ENCODE measurements at places on chromosomes 13 and 19.
A peak's percentile ranks its signal among the peaks of the same experiment; 100 is the strongest.

- no peak for DNase-seq
These were observed 35.1 kb downstream of the UBL3 start for GRCh38 chr13:29815336-29815735.

DNA sequence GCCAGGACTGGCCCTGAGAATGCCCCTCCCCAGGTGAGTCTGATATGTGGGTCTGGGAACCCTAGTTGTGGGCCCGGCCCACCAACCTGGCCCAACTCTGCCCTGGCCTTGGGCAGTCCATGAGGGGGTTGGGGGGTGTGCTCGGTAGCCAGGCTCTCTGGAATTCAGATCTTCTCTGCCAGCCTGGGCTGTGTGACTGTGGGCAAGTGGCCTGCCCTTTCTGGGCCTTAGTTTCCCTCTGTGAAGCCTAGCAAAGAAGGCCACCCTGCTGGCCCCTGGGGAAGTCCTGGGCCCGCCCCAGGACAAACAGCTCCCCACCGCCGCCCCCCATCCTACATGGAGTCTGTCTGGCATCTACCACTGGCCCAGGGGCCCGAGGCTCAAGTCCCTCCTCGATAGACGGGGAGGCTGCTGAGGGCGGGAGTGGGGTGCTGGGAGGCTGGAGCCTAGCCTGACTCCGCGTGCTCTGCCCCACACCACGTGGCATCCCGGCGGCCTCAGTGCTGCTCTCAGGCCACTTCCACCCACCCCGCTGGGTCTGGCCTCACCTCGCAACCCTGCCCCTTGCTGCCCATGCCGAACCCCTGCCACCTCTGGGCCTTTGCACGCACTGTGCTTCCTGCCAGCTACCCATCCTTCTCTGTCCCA is 8.3 kb upstream of the TBXA2R start:
- no peak for DNase-seq

DNA sequence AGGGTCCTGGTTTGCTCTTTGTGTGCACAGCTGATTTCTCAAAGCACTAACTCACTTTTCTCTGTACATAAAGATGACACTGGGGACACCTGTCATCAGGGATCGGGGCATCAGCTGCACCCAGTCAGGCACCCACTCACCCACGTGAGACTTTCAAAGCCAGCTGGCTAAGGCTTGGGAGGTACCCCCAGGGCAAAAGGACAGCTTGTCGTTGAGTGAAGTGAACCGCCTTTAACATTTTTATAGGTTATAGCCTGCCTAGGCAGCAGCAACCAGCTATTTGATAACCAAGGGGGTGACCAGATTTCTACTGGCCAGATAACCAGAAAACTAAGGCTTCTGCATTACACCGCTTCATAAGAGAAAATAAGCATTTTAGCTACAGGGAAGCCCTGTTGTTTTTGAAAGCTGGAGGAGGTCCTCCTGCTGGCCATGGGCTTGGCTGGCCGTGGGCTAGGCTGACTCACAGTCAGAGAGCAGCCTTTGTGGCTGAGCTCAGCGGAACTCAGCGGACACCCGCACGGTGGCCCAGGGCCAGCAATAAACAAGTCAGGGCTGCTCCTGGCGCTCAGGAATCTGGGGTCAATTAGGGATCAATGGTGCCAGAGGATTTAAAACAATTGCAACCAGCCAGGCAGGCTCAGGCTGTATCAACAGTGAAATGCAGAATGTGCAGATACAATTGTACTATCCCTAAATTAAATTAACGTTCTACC is 57.1 kb downstream of the ALOX5AP start:
- DNase-seq = peak; percentile 93

GRCh38 chr13:99363949-99364348 is 56.8 kb upstream of the GPR183 start:
- DNase-seq = no peak

DNA sequence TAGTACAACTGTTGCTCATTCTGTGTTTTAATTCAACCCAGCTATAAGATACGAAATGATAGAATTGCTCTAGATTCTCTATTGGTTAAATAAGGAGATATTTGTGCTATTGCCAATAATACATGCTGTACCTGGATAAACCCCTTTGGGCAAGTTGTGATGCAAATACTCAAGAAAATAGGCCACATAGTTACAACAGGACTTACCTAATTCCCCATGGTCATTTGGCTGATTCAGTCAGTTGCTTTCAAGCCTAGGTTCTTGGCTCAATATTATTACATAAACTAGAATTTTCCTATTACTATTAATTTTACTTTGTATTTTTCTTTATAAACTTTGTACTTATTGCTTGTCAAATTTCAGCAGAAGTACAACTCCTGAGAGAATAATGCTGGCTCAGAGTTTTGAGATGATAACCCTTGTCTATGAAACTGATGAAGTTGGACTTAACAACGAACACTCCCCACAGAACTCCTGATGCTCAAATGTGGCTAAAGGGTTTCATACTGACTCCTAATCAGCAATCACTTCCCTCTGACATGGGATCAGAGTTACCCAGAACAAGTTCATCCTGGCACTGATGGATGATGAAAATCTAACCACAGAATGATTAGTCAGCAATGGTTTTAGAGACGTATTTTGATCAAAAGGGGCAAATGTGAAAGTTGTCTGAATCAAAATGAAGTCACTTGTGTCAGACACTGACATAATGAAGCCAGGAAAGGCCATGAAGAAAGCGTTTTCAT is 221.1 kb downstream of the ITGBL1 start:
- no peak for DNase-seq

GRCh38 chr19:55479451-55480230 is 3.2 kb downstream of the ZNF628 start:
- no peak for DNase-seq

DNA sequence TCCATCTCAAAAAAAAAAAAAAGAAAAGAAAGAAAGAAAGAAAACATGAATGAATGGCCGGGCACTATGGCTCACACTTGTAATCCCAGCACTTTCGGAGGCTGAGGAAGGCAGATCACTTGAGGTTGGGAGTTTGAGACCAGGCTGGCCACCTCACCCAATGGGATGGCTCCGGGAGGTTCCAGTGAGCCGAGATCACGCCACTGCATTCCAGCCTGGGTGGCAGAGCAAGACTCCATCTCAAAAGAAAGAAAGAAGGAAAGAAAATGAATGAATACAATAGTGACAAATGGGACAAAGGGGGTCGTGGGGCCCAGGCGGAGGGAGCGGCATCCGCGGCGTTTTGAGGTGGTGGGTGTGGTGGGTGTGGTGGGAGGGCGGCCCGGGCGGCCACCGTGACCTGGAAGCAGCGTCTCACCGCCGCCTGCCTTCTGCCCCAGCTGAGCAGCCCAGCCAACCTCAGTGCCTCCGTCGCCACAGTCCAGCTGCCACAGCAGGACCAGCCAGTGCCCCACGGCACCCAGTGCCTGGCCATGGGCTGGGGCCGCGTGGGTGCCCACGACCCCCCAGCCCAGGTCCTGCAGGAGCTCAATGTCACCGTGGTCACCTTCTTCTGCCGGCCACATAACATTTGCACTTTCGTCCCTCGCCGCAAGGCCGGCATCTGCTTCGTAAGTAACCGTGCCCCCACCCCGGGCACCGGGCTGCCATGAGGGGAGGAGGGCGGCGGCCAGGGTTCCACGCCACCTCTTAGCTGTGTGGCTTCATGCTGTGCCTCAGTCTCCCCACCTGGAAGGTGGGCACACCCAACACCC is 5.1 kb downstream of the PRTN3 start:
- no peak for DNase-seq

DNA sequence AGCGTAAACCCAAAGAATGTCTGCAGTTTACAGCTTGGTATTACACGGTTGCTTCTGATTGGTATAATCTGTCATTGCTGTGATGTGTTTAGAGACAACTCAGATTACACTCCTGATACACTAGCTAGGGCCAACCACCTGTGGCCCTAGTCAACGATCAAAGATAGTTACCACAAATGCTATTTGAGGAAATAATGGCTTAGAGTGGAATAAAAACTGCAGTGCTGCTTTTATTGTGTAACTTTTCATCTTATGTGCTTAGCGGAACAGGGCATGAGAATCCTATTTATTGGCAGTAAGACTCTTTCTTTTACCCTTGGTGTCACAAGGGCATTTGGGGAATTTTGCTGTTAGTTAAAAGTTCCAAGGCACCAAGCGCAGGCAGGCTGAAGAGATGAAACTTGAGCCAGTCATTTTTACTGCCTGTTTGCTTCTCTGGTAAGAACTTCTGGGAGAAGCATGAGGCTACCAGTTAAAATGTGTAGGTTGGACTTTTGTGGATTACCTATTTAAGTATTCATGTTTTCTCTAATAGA is 363.3 kb downstream of the KCNRG start:
- DNase-seq = no peak

DNA sequence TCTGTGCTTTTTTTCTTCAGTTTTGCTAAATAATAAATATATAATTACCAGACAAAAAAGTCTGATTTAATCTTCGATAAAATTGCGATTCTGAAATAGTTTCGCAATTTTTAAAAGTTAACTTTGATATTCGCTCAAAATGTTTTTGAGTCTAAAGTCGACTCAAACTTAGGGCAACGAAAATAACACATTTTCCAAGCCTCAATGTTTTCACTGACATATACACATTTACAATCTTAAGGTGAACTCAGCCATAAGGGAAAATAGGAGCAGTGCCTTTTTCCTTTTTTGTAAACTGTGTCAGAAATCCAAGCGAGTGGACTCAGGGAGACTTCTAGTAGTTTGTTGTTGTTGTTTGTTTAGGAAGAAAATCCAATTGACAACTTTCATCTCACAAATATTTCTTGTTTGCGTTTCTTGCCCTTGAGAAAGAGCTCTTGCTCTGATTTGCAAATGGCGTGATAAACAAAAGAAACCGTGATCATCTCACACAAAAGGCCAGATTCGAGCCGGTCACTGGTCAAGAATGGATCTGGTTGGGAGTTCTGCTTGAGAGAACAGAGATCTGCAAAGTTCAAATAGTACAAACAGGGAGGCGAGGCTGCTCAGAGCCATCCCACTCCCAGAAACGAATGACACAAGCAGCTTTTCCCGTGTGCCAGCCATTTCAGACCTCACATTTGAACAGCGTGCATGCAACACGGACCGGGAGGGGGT is 2.1 kb downstream of the SOX21 start:
- DNase-seq = no peak

GRCh38 chr19:48117515-48118130 is 7.0 kb upstream of the PLA2G4C start:
- DNase-seq = no peak

GRCh38 chr13:23427881-23428528 is 5.5 kb downstream of the SACS start:
- DNase-seq = peak; percentile 69

DNA sequence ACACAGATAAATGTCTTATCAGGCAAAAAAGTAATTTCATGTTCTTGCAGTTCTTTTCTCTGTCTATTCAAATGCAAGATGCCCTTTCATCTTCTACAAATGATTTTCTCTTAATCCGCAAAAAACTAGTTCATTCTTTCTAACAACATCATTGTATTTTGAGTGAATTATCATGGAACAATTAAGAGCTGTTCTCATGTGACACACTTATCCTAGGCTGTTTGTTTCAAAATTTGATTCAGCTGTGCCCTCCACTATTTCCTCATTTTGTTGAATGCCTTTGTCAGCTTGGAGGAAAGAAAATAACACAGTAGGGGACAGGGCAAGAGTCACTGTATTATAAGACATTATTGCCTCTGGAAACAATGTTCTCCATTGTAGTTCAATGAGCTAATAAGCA is 396.9 kb downstream of the KCTD12 start:
- DNase-seq = no peak

GRCh38 chr19:7637374-7638256 is 705 bp downstream of the STXBP2 start:
- DNase-seq = no peak

- DNase-seq = no peak
These were observed 24.9 kb upstream of the PNMA8B start for GRCh38 chr19:46520616-46521015.

GRCh38 chr19:46368116-46368515 is 21.2 kb downstream of the PPP5C start:
- DNase-seq = no peak

DNA sequence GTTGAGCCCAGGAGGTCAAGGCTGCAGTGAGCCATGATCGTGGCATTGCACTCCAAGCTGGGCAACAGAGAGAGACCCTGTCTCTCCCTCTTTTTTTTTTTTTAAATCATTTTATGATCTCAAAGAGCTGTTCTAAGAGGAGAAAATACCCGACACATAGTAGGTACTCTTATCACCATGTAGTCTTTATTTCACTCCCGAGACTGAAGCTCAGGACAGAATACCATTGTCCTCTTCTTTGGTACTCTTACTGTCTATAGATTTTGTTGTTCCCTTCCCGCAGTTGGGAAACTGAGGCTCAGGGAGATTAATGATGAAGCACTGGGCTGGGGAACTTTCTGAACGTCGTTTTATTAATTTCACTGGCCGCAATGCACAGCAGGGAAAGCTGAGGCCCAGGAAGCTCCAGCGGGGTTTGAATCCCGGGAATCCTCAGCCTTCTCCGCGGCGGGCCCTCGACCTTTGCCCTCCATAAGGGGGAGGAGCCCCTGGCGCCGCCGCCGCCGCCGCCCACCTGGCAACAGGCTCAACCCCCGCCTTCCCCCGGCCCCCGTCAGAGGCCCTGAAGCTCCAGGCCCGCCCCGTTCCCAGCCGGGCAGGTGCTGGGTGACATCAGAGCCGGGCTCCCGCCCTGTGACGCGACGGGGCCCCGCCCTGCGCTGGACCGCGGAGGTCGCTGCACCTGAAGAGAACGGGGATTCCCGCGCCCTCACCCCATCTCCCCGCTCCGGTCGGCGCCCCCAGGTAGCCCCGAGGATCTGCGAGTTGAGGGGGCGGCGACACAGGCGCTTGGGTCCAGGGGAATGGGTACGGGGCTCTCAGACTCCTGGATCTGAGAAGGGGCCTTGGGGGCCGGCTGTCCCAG is 1.6 kb downstream of the MYH14 start:
- no peak for DNase-seq

DNA sequence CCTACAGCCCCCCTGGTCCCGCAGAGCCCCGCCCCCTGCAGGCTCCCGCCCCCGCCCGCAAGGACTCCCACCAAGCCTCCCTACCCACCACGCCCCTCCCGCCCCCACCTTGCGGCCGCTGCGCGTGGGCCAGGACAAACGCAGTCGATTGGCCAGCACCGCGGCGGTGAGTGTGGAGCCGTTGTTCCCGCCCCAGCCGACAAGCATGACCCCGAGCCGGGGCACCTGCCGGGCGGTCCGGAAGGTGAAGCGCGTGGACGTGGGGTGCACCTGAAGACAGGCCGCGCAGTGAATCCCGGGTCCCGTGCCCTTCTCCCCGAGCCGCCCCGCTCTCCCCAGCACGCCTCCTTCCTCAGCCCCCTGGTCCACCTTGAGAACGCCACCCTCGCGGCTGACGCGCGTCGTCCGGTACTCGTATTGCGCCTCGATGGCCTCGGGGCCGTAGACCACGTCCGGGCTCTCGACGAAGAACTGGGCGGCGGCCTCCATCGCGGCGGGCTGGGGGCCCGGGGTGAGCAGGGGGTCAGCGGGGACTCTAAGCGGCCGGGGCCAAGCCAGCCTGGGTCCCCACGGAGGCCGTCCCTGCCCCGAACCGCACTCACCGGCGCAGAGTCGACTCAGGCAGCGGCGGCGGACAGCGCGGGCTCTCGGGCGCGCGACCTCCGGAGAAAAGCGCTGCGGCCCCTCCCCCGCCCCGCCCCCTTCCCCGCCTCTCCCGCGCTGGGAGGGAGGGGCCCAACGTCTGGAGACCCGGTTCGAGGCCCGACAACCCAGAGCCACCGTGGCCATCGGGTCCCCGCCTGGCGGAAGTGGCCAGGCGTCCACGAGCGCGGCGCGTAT is at the start of gene ISYNA1:
Gene ISYNA1 (minus strand): TSS at position 643 of the 840 bp plus-strand sequence. CDS start 154 bp downstream, at position 489.
- DNase-seq = peak; percentile 36

Measured in fibroblast of skin of back (primary cell).